ENCODE measurements at places on chromosomes 5 and 9.

- DNase-seq = no peak
Measured at GRCh38 chr9:94164806-94165549, 80.7 kb downstream of the PTPDC1 start.

- DNase-seq = no peak
Measured at GRCh38 chr9:135971892-135972291, 10.7 kb upstream of the UBAC1 start.

DNA sequence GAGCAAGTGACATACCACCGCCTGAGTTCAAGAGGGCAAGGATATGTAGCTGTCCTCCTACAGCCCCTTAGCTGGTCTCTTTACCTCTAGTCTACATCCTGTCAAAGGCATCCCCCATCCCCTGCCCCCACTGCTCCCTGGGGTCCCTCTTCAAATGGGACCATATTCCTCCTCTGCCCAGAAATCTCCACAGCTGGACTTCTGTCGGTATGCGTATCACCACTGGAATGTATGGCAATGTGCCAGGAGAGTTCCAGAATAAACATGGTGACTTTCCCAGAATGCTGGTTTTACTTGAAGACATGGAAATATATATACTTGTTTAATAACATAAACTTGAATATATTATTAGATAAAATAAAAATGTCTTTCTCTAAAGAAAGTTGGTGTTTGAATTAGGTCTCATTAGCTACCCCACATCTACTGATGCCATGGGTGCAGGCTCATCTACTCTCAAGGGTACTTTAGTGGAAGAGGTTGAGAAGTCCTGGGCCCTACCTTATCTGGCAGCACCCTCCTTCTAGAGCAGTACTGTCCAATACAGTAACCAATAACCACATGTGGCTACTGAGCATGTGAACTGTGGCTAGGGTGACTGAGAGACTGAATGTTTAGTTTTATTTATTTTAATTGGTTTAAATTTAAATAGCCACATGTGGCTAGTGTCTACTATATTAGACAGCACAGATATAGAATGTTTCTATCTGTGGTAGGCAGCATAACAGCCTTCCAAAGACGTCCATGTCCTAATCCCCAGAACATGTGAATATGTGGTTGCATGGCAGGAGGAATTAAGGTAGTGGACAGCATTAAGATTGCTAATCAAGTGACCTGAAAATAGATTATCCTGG is 181.7 kb upstream of the SLC30A5 start:
- DNase-seq = no peak

DNA sequence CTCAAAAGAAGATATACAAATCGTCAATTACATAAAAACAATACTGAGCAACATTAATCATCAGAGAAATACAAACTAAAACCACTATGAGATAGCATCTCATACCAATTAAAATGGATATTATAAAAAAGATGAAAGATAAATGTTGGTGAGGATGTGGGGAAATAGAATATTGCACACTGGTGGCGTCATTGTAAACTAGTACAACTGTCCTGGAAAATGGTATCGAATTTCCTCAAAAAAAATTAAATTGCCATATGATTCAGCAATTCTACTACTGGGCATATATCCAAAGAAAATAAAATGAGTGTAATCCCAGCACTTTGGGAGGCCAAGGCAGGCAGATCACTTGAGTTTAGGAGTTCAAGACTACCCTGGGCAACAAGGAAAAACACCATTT is 326.0 kb upstream of the FTMT start:
- no peak for DNase-seq

- DNase-seq = no peak
Measured at GRCh38 chr5:164868761-164869160, 1363.3 kb downstream of the MAT2B start.

DNA sequence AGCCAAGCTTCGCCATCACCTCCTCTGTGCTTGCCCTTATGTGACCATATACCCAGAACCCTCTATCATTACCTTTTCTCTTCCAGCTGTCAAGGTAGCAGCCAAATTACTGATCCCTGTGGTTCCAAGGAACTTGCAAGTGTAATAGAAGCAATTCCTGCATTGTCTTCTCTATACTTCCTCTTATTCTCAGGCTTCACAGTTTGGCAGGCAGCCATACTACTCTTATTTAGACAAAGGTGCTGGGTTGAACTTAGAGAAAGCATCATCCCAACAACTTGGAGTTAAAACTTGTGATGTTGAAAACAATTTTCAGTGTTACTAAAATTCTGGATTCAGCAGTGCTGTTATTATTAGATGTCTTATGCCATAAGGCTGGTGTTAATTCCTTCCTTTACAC is 93.2 kb downstream of the NLN start:
- DNase-seq = no peak

DNA sequence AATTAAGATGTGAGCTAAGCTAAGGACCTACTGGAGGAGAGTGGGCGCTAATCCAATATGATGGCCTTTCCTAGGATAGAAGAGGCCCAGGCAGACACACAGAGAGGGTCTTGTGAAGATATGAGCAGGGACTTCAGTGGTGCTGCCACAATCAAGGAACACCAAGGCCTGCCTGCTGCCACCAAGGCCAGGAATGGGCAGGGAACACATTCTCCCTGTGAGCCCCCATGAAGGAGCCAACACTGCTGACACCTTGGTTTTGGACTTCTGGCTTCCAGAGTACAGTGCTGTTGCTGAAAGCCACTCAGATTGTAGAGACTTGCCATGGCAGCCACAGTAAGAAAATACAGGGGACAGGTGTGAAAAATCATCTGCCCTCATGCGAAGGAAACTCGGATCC is 73.1 kb upstream of the IRX1 start:
- no peak for DNase-seq

GRCh38 chr5:16489322-16489791 is 23.8 kb upstream of the ZNF622 start:
- DNase-seq = no peak

DNA sequence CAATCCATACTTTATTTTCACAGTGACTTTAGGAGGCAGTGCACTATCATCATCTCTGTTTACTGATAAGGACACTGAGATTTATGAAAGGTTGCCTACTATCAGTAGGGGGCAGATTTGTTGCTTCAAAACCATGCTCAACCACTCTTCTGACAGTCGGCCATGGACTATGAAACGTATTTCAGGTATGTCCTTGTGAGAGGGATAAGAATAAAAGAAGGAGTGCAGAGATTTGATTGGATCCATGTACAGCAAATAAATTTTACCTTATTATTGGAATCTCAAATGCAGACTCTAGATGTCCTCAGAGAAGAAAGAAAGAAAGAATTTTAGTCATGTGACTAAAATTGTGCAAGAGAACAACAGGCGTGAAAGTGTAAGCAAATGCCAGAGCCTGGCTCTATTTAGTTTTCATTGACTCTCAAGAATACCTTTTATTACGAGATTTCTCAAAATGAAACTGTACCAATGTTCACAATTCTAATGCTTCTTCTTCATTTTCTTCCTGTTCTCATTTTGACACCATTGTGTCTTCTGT is 296.6 kb upstream of the RASA1 start:
- DNase-seq = no peak

DNA sequence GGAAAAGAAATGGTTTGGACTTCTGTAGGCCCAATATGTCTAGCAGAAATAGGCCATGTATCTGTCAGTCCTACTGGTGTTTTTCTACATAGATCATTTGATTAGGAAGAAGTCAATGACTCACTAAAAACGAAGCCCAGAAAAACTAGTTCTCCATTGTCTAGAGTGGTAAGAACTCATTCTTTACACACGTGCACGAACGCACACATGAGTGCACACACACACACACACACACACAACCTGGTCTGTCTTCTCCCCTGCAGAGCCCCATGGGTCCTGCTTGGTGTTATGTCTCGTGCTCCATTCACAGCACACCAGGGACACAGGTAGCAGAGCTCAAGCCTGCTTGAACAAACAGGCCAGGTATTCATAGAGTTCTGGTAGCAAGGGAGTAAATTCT is 14.9 kb upstream of the FCN1 start:
- DNase-seq = no peak

DNA sequence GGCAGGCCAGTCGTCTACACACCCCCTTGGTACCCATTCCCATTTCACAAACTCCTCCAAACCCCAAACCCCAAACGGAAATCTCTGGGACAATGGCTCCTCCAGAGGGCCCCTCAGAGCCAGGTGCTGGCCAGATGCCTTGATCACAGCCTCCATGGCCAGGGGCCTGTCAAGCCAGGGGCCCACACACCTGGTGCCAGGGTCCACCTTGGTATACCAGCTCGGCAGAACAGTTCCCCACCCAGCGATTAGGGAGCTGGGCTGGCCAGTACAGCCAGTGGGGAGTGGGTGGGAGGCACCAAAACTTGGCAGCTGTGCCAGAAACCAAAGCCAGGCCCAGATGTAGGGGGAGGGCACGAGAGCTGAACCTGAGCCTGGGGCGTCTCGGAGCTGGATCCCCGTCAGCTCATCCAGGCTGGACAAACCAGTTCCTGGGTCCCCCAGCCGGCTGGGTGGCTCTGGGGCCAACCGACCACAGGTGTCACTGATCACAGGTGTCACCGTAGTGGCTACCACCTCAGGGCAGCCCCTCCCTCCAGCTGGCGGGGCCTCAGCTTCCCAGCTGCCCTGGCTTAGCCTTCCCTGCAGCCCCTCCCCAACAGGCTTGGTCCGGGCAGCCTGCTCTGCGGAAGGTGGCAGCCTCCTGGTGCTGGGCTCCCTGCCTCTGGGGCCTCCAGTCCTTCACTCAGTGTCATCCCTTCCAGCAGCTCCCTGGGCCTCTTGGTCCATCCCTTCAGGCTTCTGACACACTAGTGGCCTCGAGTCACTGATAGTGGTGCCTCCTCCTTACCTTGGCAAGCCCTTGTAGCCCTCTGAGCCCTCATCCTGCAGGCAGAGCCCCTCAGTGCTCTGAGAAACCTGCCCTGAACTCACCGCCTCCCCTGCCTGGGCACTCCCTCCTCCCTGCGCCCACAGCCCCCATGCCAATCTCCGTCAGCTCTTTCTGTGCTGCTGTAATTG is 6.6 kb upstream of the RMND5B start:
- DNase-seq = no peak

- no peak for DNase-seq
Measured at GRCh38 chr5:181222630-181223057, 437 bp upstream of the TRIM41 start.

- DNase-seq = no peak
Measured at GRCh38 chr5:5738797-5739489, 316.5 kb downstream of the ICE1 start.

- no peak for DNase-seq
Measured at GRCh38 chr5:40909264-40909663, at the start of gene C7. Gene C7 (plus strand): TSS chr5:40909497. CDS start chr5:40909611, 114 bp downstream.

DNA sequence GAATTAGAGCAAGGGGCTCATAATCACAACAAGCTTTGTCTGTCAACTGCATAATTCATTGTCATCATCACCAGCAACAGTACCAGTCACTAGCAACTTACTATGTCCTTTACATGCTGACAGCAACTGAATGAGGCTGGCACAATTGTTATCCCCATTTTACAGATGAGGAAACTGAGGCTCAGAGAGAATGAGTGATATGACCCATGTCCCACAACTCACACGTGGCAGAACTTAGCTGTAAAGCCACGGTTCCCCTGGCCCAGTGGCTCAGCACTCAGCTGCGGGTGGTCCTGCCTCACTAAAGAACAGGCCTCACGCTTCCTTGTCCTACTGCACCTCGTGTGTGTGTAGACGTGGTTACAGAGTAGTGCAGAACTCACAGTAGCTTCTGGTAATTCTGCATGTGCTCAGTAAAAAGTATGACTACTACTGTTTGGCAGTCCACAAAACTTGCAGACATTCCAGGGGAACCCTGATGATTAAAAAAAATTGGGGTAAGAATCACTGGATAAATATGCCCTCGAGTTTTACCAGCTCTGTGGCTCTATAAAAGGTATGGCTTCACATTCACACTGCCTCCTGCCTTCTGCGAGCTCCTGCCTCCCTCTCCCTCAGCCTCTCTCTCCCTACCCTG is 30.2 kb downstream of the AFAP1L1 start:
- no peak for DNase-seq
